ENCODE measurements at places on chromosomes 6 and 20.

DNA sequence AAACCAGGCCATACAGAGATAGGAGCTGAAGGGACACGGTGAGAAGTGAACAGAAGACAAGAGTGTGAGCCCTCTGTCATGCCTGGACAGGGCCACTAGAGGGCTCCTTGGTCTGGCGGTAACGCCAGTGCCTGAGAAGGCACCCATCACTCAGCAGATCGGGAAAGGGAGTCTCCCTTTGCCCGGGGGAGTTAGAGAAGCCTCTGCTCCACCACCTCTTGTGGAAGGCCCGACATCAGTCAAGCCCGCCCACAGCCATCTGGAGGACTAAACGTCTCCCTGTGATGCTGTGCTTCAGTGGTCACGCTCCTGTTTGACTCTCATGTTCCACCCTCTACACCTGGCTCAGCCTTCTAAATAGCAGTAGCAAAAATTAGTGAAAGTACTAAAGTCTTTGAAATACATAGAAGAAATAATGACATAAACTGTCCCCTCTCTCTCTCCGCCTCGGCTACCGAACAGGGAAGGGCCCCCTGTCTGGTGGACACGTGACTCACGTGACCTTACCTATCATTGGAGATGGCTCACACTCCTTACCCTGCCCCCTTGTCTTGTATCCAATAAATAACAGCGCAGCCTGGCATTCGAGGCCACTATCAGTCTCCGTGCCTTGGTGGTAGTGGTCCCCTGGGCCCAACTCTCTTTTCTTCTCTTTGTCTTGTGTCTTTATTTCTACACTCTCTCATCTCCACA, 66.7 kb downstream of the RPP21 start:
- H3K4me3 ChIP-seq, result peak overlapping the region; percentile 53
- no peaks in the 10 kb centered on the region for H3K36me3 ChIP-seq
- H3K4me1 ChIP-seq, result peaks cover 6% of the 10 kb centered on the region

- H3K36me3 ChIP-seq, result no peaks in the 10 kb centered on the region
- no peak for DNase-seq
- H3K4me1 ChIP-seq, result peaks cover 17% of the 10 kb centered on the region
- no peak overlapping the region for H3K4me3 ChIP-seq
Measured at GRCh38 chr20:33276303-33277113, 6.5 kb upstream of the BPIFB1 start.

- no peaks in the 10 kb centered on the region for H3K36me3 ChIP-seq
- DNase-seq, result no peak
- H3K4me1 ChIP-seq, result peaks cover 15% of the 10 kb centered on the region
- H3K27ac ChIP-seq, result no peak overlapping the region
Measured at GRCh38 chr6:16654701-16655100, 106.6 kb downstream of the ATXN1 start.

DNA sequence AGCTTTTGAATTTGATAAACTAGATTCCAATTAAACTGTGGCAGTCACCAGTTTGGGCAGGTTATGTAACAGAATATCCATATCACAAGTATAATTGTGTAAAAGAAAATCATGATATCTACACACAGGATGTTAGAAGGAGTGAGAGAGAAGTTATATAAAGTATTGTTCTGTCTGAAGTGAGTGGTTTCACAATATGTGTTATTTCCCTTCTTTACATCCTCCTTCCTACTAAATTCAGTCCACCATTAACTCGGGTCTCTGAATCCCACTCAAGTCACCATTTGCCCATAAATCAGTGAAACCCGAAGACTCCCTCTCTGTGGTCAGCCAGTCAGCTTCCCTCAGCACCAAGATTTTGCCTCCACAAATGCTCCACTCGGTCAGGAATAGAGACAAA, 796 bp downstream of the HLA-DQB1 start:
- no peak for DNase-seq
- H3K36me3 ChIP-seq, result no peaks in the 10 kb centered on the region
- H3K27me3 ChIP-seq, result peaks cover 67% of the 10 kb centered on the region
- no peak overlapping the region for H3K27ac ChIP-seq
- H3K4me3 ChIP-seq, result peak overlapping the region; percentile 62

DNA sequence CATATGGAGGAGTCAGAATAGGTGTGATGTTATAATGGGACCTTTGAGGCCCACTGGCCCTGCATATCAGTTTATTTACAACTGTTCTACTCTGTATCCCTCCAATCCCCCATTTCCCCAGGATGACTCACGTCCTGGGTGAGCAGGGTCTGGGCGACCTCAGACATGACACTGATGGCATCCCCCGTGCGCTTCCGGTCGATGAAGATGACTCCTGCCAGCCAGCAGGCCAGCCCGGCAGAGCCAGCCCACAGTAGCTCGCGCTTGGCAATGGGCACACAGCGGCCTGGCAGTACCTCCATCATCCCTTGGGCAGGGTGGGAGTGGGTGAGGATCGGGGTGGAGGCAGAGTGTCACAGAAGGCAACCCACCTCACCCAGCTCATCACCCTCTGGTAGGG, 5.6 kb downstream of the AGPAT1 start:
- no peaks in the 10 kb centered on the region for H3K27me3 ChIP-seq
- no peak overlapping the region for H3K27ac ChIP-seq
- no peak for DNase-seq
- H3K4me3 ChIP-seq, result no peak overlapping the region
- H3K4me1 ChIP-seq, result peaks cover 30% of the 10 kb centered on the region

DNA sequence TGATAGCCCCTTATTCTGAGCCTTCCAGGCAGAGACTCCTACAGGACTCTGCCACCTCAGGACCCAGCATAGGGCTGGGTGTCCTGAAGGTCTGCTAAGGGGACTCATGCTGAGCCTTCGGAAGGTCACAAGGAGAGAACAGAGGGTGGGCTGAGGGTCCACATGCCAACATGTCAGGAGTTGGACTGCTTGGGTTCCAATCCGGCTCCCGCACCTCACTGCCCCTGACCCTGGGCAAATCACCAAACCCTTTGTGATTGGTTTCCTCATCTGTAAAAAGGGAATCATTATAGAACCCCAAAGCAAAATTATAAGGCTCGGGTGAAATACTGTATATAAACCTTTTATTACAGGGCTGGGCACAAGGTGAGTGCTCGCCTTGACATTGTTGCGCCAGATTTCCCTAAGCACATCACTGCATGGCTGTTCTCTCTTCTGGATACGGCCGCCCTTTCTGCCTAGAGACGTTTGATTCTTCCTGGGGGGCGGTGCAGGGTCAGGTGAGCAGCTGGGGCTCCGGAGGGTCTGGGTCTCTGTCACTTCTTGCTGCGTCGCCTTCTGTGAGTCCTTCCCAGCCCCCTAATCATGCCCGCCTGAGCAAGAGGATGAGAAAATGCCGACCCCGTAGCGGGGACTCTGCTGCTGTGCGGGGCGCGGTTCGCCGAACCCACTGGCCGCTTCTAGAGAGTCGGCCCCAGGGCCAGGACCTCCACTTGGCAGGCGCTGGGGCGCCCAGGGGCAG, 90.5 kb upstream of the EPB41L1 start:
- DNase-seq, result no peak
- H3K27me3 ChIP-seq, result peaks cover 44% of the 10 kb centered on the region
- H3K36me3 ChIP-seq, result peaks cover 4% of the 10 kb centered on the region

GRCh38 chr6:23371132-23371915, 754.7 kb upstream of the NRSN1 start:
- DNase-seq, result no peak
- no peak overlapping the region for H3K27ac ChIP-seq
- H3K36me3 ChIP-seq, result peaks cover 7% of the 10 kb centered on the region

- peak overlapping the region; percentile 41 for H3K4me3 ChIP-seq
- H3K27me3 ChIP-seq, result peaks cover 85% of the 10 kb centered on the region
- peaks cover 28% of the 10 kb centered on the region for H3K4me1 ChIP-seq
- H3K36me3 ChIP-seq, result peaks cover 31% of the 10 kb centered on the region
Measured at GRCh38 chr6:170286246-170286933, 4.5 kb downstream of the DLL1 start.

DNA sequence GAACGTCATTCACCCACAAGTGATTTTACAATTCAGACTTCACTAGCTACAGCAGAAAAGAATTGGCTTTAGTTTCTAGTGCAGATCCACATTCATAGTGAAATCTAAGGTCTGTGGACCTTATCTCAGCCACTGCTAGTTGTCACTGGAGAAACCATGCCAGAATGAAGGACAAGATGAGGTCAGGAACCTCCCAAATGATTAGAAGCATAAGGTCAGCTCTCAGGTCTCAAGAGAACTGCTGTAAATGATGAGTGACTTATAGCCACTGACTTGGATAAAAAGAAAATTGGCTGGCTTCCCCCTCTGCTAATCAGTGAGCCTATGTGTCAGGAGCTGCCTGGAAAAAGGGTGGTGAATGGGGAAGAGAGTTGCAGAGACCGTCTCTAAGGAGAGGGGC, 265.3 kb upstream of the BMP2 start:
- no peak overlapping the region for H3K4me3 ChIP-seq
- no peak overlapping the region for H3K27ac ChIP-seq
- no peak for DNase-seq
- H3K27me3 ChIP-seq, result no peaks in the 10 kb centered on the region
- no peaks in the 10 kb centered on the region for H3K36me3 ChIP-seq
- H3K4me1 ChIP-seq, result no peaks in the 10 kb centered on the region

DNA sequence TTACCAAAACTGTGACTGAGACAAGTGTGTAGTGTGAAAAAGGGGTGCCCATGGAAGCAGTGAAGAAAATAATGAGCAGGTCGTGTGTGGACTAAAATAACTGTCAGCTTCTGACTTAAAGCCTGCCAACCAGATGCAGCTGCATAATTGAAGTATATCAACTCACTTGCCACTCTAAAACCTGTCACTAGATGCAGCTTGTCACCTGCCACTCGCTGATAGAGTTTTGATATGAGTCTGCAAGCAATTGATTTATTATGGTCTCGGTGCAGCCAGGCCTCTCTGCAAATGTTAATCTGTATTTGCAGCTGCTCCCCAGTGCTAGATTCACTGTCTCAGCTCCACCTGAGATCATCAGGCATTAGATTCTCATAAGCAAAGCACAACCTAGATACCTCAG, 1090.0 kb upstream of the EYS start:
- no peak overlapping the region for H3K4me3 ChIP-seq
- peaks cover 16% of the 10 kb centered on the region for H3K36me3 ChIP-seq
- H3K27ac ChIP-seq, result no peak overlapping the region

GRCh38 chr6:157272372-157272771, 50.9 kb downstream of the TMEM242 start:
- H3K4me1 ChIP-seq, result peaks cover 23% of the 10 kb centered on the region
- no peak for DNase-seq
- H3K27ac ChIP-seq, result no peak overlapping the region
- H3K4me3 ChIP-seq, result no peak overlapping the region
- peaks cover 8% of the 10 kb centered on the region for H3K36me3 ChIP-seq
- H3K27me3 ChIP-seq, result peaks cover 18% of the 10 kb centered on the region

GRCh38 chr6:143260857-143261256, 189.6 kb downstream of the ADAT2 start:
- H3K27me3 ChIP-seq, result no peaks in the 10 kb centered on the region
- DNase-seq, result no peak
- no peak overlapping the region for H3K27ac ChIP-seq
- H3K4me3 ChIP-seq, result no peak overlapping the region
- H3K4me1 ChIP-seq, result peaks cover 35% of the 10 kb centered on the region
- H3K36me3 ChIP-seq, result peaks cover 15% of the 10 kb centered on the region

GRCh38 chr20:60249436-60249835, 291.2 kb downstream of the CDH26 start:
- H3K27ac ChIP-seq, result no peak overlapping the region
- H3K27me3 ChIP-seq, result peaks cover 51% of the 10 kb centered on the region
- H3K4me3 ChIP-seq, result no peak overlapping the region

DNA sequence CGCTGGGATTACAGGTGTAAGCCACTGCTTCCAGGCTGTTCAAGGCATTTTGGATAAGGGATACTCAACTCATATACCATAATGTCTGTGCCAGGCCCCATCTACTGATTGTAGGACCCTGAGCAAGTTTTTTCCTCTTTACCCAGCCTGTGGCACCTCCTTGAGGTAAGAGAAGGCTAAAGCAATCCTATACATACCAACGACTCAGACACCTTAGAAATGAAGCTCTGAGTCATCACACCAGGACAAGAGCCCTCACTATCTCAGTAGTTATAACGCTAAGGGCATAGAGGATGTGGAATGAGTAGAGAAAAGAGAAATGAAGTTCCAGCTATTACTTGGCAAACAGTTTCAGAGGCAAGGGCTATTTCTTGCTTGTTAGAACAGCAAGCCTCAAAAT, 16.9 kb downstream of the NDRG3 start:
- no peaks in the 10 kb centered on the region for H3K36me3 ChIP-seq
- no peak overlapping the region for H3K4me3 ChIP-seq
- no peak for DNase-seq
- no peaks in the 10 kb centered on the region for H3K27me3 ChIP-seq

GRCh38 chr20:438571-439469, 23.5 kb downstream of the TBC1D20 start:
- H3K36me3 ChIP-seq, result peaks cover 58% of the 10 kb centered on the region
- no peak overlapping the region for H3K4me3 ChIP-seq
- H3K27ac ChIP-seq, result no peak overlapping the region
- peaks cover 34% of the 10 kb centered on the region for H3K27me3 ChIP-seq
- no peak for DNase-seq
- H3K4me1 ChIP-seq, result peaks cover 14% of the 10 kb centered on the region

GRCh38 chr20:40848526-40848925, 159.5 kb upstream of the MAFB start:
- H3K4me1 ChIP-seq, result peaks cover 9% of the 10 kb centered on the region
- no peak overlapping the region for H3K4me3 ChIP-seq
- H3K27ac ChIP-seq, result no peak overlapping the region

GRCh38 chr6:21885111-21885510, 291.6 kb downstream of the SOX4 start:
- no peak for DNase-seq
- no peaks in the 10 kb centered on the region for H3K27me3 ChIP-seq

- H3K36me3 ChIP-seq, result no peaks in the 10 kb centered on the region
- no peaks in the 10 kb centered on the region for H3K4me1 ChIP-seq
- no peak for DNase-seq
- H3K27me3 ChIP-seq, result no peaks in the 10 kb centered on the region
Measured at GRCh38 chr20:21272279-21272678, 30.9 kb upstream of the XRN2 start.

- H3K27me3 ChIP-seq, result no peaks in the 10 kb centered on the region
- H3K36me3 ChIP-seq, result peaks cover 13% of the 10 kb centered on the region
- H3K27ac ChIP-seq, result no peak overlapping the region
- H3K4me3 ChIP-seq, result no peak overlapping the region
- DNase-seq, result no peak
Measured at GRCh38 chr20:25720285-25720684, 23.6 kb upstream of the ZNF337 start.

DNA sequence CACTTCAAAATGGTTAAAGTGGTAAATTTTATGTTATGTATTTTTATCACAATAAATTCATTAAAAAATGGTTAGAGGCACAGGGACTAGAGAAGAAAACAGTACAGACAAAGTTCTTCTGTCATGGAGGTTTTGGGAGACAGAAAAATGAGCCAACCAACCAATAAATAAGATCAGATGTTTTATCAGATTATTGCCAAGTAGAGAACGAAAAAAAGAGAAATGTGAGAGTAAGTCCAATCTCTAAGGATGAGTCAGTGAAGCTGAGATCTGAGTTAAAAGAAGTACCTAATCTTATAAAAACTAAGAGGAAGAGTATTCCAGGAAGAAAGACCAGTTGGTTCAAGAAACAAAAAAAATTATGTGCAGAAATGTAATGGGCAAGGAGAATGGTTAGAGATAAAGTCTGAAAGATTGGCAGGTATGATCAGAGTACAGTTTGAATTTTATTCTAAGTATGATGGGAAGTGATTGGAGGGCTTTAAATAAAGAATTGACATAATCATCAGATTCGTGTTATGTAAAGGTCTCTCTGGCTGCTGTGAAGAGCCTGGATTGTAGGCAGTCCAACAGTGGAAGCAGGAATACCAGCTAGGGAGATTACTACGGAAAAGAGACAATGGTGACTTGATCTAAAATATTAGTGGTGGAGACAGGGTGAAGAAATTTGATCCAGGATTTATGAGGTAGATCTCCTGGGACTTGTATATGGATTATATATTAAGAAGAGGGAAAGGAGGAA, 79.6 kb downstream of the RCAN2 start:
- no peaks in the 10 kb centered on the region for H3K36me3 ChIP-seq
- no peaks in the 10 kb centered on the region for H3K27me3 ChIP-seq
- no peak overlapping the region for H3K4me3 ChIP-seq
- no peak overlapping the region for H3K27ac ChIP-seq
- H3K4me1 ChIP-seq, result peaks cover 5% of the 10 kb centered on the region

Data from WTC11 (cell line).